Activated CD8-positive, alpha-beta T cell treated with anti-CD3 and anti-CD28 coated beads, Interleukin-2, amount 10 ng/mL, durations not matched to agents 7 days and 5 days (primary cell): ENCODE measurements at places on chromosomes 12 and 14. TPM values are rescaled to one million over a fixed set of nuclear protein-coding genes. Genes with fewer than 3 reads are reported as not detected.

DNA sequence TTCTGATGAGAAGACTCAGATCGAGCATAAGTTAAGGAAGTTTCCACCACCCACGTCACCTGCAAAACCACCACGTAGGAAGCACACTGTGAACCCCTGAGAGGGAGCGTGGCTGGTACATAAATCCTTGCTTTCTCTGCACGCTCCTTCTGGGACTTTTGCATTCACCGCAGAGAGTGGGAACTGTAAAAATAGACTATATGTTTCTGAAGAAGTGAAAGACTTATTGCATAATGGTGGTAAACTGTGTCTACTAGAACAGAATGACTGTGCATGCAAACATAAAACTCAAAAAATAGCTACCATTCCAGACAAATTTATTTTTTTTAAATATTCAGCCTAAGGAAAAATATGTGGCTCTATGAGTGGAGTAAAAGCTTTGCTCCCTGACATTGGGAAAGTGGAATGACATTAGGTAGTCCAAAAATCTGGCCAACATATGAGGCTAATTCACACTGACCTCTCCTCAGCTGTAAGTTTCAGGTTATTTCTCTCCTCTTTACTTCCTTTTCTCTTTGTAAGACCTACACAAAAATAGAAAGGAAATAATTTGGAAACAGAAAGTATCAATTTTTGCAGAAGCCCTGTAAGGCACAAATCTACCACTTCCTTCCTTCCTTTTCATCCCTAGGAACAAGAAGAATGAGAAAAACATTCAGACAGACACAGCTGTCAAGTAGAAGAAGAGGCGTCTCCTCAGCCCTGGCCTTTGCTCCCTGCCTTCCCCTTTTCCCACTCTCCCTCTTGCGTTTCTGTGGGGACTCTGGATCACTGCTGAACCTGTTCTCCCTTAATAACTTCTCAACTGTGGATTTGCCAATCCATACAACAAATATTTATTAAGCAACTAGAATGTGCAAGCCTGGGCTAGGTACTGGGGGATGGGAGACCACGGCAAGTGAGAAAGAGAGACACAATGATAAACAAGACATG, 264.3 kb upstream of the FOXN3 start:
- DNase-seq, result peak; percentile 47

The ALDH2 gene
- total RNA-seq, result 0.29 TPM

The MEG3 gene
- total RNA-seq, result not detected

The MMP19 gene
- not detected for total RNA-seq
